ENCODE measurements at places on chromosomes 1 and 21.

DNA sequence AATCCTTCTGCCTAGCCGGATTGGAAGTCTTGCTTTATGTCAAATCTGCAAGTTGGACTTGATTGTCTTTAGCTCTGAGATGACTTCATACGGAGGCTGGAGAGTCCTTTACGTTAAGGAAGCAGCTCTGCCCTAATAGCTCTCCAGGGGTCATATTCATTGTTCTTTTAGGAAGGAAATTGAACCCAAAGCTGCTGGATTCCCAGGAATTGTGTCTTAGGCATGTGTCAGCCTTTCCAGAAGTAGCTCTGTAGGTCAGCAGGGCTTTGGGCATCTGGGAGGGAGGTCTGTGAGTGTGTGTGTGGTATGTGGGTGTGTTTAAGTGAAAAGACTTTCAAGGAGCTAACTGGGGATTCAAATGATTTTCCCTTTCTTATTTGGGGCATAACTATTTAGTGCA, 82.4 kb downstream of the ABCA4 start:
- DNase-seq: no peak

DNA sequence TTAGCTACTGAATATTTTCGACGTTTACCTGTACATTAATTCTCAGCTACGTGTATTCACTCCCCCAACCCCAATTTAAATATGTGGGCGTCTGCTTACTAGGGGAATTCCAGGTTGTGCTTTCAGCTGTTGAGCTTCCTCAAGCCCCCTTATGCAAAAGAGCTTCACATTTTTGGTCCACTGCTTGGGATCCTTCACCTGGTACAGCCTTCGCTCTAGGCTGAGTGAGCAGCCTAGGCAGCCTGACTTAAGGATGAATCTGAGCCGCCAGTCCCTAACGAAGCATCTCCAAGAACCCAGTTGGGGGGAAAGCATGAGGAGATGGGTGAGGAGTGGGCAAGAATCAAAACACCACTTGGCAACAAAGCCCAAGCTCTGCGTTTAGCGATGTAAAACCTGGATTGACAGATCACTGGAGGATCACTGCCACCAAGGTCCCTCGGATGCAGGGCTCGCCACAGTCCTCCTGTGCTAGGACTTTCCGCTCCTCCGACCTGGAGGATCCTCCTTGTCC, 674 bp downstream of the BCL10 start:
- DNase-seq: no peak

DNA sequence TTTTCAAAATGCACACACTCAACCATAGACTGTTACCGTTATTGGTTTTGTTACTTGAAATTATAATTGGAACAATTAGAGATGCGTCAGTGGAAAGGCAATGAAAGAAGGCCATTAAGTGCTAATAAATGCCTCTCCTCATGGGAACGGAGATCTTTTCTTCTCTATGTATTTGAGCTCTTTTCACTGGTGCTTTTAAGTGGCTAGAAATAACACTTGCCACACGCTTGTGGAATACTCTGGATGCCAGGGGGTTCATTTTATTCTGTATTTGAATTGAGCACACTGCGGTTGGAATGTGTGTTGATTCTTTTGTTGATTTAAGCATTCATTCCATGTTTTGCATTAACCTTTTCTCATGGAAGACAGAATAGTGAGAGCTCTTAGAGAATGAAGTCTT, 68.4 kb downstream of the DNM3 start:
- DNase-seq: no peak

- DNase-seq: no peak
Observed at GRCh38 chr1:168572633-168573032, 3.8 kb upstream of the XCL1 start.

DNA sequence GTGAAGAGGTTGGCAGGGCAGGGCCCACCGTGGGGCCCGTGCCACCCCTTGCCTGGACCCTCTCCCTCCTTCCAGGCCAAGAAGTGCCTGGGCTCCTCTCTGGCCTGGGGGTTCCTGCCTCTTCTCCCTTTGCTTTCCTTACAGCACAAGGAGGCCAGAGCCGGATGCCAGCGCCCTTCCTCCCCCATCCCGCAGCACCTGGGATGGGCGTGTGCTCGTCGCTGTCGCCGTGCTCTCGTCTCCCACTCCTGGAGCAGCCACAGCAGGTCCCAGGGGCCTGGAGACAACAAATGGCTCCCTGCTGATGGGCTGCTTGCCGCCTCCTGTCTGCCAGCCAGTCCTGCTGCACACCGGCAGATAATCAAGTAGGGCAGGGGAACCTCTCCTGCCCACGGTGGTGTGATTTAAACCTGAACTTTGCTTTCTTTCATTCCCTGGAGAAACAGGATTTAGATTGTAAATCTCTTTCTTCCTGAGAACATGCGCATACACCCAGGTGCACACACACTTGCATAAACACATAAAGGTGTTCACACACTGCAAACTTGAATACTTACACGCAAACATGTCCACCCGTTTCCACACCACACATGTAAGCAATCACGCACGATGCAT, 50.8 kb upstream of the POU3F1 start:
- no peak for DNase-seq

DNA sequence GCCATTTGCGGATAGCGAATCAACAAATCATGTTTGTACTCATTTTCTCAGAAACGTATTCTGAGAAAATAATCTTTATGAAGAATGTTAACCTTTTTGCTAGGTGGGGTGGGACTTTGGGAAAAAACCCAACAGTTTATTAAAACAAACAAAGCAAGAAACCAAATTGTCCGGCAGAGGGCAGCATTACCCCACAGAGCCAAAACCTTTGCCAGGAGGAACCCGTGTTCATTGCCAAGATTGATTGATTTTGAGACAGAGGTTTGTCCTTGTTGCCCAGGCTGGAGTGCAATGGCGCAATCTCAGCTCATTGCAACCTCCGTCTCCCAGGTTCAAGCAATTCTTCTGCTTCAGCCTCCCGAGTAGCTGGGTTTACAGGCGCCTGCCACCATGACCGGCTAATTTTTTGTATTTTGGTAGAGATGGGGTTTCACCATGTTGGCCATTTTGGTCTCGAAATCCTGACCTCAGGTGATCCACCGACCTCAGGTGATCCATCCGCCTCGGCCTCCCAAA, 70.8 kb upstream of the RHOU start:
- DNase-seq: peak; percentile 29

GRCh38 chr1:209657140-209657879, 5.1 kb upstream of the LAMB3 start:
- DNase-seq: no peak

GRCh38 chr1:85264150-85264549, 4.7 kb upstream of the C1orf52 start:
- DNase-seq: no peak

DNA sequence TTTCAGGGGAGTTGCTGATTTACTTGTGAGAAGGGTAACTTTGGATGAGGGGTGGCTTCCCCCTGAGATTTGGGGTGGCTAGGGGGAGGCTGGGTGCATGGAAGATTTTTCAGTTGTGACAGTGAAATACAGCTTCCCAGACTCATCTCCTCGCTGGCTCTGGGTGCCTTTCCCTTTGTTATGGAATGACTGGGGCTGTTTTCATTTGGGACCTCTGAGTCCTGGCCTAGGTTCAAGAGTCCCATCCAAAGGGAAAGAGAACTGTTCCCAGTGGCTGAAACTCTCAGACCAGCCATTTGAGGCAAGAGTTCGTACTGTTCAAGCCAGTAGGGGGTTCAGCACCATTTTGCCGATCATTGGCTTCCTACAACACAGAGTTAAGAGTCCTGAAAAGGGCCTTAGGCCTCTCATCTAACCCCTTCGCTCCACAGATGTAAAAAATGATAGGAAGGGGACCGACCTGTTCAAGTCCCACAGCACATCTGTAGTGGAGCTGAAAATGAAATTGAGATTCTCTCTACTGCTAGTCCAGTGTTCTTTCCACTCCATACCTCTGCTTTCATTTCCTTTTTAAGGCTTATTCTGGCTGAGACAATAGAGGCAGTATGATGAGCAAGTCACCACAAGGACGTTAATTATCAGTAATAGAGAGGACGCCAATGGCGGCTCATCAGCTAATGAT, 958 bp downstream of the DDR2 start:
- no peak for DNase-seq

DNA sequence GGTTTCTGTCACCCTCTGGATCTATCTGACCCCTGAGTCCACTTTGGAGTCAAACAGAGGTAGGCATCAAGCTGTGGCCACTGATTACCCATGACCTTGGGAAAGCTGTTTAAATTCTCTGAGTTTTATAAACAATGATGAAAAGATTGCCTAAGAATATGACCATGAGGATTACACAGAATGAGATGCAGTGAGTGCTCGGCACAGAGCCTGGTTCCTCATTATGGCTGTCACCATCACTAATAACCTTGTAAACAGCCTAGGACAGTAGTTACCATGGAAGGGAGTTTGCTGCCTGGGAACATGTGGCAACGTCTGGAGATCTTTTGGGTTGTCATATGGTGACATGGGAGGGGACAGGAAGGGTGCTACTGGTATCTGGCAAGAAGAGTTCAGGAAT, 248.3 kb upstream of the KAZN start:
- DNase-seq: no peak

GRCh38 chr1:230379462-230379861, 46.7 kb downstream of the PGBD5 start:
- DNase-seq: no peak

GRCh38 chr1:18463984-18464664, 16.6 kb upstream of the KLHDC7A start:
- no peak for DNase-seq

DNA sequence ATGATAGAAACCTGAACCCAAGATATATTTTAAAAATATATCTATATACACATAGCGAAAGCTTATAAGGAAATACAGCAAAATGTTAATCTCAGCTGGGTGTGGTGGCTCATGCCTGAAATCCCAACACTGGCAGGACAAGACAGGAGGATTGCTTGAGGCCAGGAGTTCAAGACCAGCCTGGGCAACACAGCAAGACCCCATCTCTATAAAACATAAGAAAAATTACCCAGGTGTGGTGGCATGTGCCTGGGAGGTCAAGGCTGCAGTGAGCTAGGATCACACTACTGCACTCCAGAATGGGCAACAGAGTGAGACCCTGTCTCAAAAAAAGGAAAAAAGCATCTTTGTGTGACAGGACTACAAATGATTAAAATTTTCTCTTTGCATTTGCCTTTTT, 6.0 kb upstream of the SRM start:
- no peak for DNase-seq

GRCh38 chr1:25439287-25439686, 8.6 kb downstream of the MACO1 start:
- DNase-seq: no peak

- no peak for DNase-seq
Observed at GRCh38 chr1:91533361-91534024, 32.8 kb downstream of the CDC7 start.

GRCh38 chr1:84103197-84103992, 40.7 kb upstream of the PRKACB start:
- DNase-seq: peak; percentile 16

- DNase-seq: no peak
Observed at GRCh38 chr1:78340006-78340405, 150.8 kb upstream of the PTGFR start.

All from NCI-H524 (cell line).